ENCODE measurements at places on chromosomes 13 and 19. TPM values are rescaled to one million over a fixed set of nuclear protein-coding genes. Genes with fewer than 3 reads are reported as not detected.

DNA sequence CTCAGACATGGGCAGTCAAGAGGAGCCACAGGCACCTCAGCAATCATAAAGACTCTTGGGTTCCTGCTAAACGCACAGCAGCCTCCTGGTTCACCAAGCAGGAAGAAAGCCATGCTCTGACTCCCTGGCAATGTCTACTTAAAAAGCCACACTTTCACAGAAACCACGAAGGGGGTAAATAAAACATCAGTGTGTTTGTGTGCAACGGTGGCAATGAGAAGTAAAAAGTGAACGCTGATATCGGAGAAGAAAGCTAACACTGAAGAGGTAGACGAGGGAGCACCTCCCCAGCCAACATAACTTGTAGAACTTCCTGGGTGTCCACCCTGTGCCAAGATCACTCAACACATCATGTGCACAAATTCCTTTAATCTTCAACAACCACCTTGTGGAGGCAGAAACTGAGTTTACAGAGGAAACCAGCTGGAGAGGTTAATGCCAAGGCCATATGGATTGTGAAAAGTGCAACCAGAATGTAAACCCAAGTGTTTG lies 30.2 kb downstream of the HSPH1 start:
- DNase-seq: no peak

DNA sequence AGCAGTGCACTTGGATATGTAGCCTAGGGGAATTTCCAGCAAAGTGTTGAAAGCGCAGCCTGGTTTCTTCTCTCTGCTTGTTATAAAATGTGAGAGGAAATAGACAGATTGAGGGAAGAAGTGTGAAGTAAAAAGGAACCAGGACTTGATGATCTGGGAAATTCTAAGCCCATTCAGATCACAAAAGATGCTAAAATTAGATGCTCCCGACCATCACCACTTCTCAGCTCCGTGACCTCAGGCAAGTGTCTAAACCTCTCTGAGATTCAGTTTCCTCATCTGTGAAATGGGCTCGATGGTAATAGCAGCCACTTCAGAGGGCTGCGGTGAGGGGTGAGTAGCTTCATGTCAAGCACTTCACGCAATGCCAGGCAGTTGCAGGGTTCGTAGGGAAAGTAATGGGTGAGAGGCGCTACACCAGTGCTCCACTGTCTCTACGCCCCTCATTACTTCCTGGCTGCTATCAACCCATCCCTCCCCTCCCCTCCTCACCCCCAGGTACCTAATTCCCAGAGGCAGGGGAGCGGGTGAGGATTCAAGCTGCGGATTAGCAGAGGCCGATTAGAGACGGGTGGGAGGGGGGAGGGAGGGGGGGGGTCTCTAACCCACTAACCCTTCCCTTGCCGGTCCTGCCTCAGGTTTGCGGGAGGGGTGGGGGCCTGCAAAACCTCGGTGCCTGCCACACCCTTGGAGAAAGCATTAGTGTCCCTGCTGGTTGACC lies 9.0 kb upstream of the NFIC start:
- DNase-seq: peak; percentile 41

- no peak for DNase-seq
Measured at GRCh38 chr19:55157064-55157908, at the start of gene TNNI3. TNNI3 (minus strand) TSS chr19:55157732; CDS start chr19:55157589, 143 bp downstream.

FBN3 gene
- total RNA-seq: not detected

Measured in activated CD4-positive, alpha-beta T cell treated with anti-CD3 and anti-CD28 coated beads for 36 hours (primary cell).